ENCODE measurements at places on chromosomes 5 and 9. TPM values are rescaled to one million over a fixed set of nuclear protein-coding genes. Genes with fewer than 3 reads are reported as not detected.

Gene TEX48
- not detected for total RNA-seq

Gene DDX4
- not detected for total RNA-seq

Gene IL5
- total RNA-seq: not detected

Gene IFNA13
- not detected for total RNA-seq

Gene RELL2
- 2.0 TPM for total RNA-seq

Data from articular chondrocyte of knee joint (primary cell).